ENCODE measurements at places on chromosomes 12 and 14. TPM values are rescaled to one million over a fixed set of nuclear protein-coding genes. Genes with fewer than 3 reads are reported as not detected.

FGF23 gene
- total RNA-seq, result not detected

HOXC9 gene
- total RNA-seq, result 2.5 TPM

CISTR gene
- total RNA-seq, result not detected

DEGS2 gene
- not detected for total RNA-seq

GCH1 gene
- 3.9 TPM for total RNA-seq

VAMP1 gene
- total RNA-seq, result 17.3 TPM

RNASE3 gene
- total RNA-seq, result not detected

AHNAK2 gene
- 58.0 TPM for total RNA-seq

CMKLR1 gene
- 2.9 TPM for total RNA-seq

TAS2R46 gene
- not detected for total RNA-seq

GALNT16 gene
- total RNA-seq, result 1.4 TPM

TEX22 gene
- 0.43 TPM for total RNA-seq

DTX1 gene
- total RNA-seq, result not detected

SLC5A8 gene
- not detected for total RNA-seq

SSPN gene
- 12.5 TPM for total RNA-seq

CCDC198 gene
- total RNA-seq, result not detected

MEG3 gene
- total RNA-seq, result 101 TPM

CACNA1C gene
- total RNA-seq, result 11.5 TPM

RFX4 gene
- total RNA-seq, result not detected

CD4 gene
- total RNA-seq, result not detected

All from GM23248 (cell line).